Brain (organoid and tissue), 16 donors: ENCODE measurements at places on chromosomes 4 and X. TPM values are rescaled to one million over a fixed set of nuclear protein-coding genes. Genes with fewer than 3 reads are reported as not detected.

FAM47A gene
- not detected for polyA plus RNA-seq

ARL9 gene
- polyA plus RNA-seq = 3.1 TPM

FREM3 gene
- polyA plus RNA-seq = 0.44 TPM

TLR10 gene
- 0.20 TPM for polyA plus RNA-seq

CCDC120 gene
- 6.9 TPM for polyA plus RNA-seq

MAGEA11 gene
- not detected for polyA plus RNA-seq

CYBB gene
- 2.3 TPM for polyA plus RNA-seq

RAB41 gene
- not detected for polyA plus RNA-seq
